Activated CD4-positive, CD25-positive, alpha-beta regulatory T cell (primary cell): ENCODE measurements at places on chromosomes 16 and 17.

- no peak for DNase-seq
Observed at GRCh38 chr17:14772776-14773175, 471.9 kb downstream of the HS3ST3B1 start.

GRCh38 chr16:31213342-31213741 is 577 bp upstream of the TRIM72 start:
- DNase-seq: no peak

DNA sequence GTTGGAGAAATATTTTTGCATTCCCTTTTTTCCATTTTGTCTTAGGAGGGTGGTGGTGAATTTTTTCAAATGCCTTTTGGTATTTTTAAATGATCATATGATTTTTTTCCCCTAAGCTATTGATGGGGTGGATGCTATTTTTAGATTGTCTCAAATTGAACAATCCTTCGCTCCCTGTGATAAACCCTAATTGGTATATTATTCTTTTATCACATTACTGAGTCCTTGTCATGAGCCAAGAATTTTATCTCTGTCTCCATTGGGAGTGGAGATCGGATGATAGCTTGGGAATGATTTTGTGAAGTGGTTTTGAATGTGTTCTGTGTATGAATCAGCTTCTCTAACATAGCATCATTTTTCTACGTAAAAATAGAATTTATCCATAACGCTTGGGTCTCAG is 15.4 kb downstream of the NECAB2 start:
- no peak for DNase-seq

- no peak for DNase-seq
Observed at GRCh38 chr16:81371106-81371505, 56.3 kb downstream of the GAN start.

DNA sequence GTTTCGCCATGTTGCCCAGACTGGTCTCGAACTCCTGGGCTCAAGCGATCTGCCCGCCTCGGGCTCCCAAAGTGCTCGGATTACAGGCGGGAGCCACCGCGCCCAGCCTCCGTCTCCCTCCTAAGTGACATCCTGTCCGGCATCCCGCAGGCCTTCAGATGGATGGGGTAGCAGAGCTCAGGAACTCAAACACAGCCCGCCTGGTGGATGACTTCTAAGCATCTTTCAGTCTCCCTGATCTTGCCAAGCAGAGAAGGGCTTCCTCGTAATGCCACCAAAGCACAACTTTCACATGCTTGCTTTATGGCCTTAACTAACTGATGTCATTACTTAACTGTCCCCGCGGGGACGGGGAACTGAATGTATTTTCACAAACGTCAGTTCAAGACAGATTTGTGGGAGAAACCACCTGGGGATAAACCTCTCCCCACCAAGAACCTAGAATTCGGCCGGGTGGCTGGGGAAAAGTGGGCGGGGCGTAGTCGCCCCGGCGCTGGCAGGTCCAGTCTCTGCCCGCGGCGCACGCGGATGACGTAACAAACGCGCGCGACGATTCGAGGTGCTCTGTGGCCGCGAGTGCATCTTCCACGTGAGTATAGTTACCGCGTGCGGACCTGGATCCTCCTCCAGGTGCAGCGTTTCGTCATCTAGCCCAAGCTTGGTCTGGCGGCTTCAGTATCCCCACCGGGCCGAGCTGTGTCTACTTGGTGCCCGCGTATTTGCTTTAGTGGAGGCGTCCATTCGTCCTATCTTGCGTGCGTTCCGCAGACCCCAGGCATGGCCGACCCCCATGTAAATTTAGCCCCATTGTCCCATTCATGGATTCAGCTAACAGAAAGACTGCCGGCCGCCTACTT is at the start of gene PFAS:
TSS of gene PFAS (plus strand) at position 539 of the 857 bp plus-strand sequence. CDS start 4,649 bp downstream, outside the sequence.
- DNase-seq: peak; percentile 93
